ENCODE measurements at places on chromosomes 16 and 17.

DNA sequence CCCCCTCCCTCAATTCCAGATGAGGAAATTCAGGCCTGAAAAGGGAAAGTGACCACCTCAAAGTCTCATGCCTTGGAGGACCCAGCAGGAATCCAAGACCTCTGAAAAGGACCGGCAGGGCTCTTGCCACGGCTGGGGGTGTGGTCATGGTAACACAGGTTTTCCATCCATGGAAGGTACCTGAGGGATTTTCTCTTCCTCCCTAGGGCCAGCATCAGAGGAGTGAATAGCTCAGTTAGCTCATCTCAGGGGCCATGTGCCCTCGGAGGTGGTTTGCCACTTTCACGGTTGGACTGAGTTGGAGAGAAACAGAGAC, 1.3 kb downstream of the CIITA start:
- DNase-seq, result no peak

- DNase-seq, result no peak
Measured at GRCh38 chr16:15639061-15639568, 3.8 kb downstream of the MARF1 start.

GRCh38 chr16:1088295-1089170, 7.5 kb downstream of the C1QTNF8 start:
- DNase-seq, result no peak

DNA sequence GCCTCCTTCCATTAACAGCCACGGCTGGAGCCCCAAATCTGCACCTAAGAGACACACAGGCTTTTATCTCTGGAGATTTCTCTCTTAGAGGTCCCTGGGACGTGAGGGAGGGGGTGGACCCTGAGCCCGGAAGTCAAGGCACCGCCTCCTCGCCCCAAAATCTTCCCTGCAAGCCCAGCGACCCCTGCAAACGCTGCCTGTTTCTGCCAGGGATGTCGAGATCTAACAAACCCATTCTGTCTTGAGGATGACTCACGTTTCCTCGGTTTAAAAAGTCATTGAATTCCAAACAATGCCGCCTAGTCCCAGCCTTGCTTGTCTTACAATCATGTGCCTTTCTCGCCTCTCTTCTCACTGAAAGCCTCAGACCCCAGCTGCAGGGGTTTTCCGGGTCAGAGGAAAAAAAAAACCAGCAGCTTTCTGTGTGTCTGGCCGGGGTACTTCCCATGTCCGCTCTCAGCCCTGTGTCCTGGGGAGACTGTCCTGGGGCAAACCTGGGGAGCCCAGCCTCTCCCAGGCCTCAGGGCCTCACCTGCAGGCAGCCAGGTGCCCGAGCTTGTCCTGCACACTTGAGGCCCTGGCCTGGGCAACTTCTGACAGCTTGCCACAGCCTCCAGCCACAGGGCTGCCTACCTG, 15.4 kb downstream of the ARL2BP start:
- peak; percentile 94 for DNase-seq

DNA sequence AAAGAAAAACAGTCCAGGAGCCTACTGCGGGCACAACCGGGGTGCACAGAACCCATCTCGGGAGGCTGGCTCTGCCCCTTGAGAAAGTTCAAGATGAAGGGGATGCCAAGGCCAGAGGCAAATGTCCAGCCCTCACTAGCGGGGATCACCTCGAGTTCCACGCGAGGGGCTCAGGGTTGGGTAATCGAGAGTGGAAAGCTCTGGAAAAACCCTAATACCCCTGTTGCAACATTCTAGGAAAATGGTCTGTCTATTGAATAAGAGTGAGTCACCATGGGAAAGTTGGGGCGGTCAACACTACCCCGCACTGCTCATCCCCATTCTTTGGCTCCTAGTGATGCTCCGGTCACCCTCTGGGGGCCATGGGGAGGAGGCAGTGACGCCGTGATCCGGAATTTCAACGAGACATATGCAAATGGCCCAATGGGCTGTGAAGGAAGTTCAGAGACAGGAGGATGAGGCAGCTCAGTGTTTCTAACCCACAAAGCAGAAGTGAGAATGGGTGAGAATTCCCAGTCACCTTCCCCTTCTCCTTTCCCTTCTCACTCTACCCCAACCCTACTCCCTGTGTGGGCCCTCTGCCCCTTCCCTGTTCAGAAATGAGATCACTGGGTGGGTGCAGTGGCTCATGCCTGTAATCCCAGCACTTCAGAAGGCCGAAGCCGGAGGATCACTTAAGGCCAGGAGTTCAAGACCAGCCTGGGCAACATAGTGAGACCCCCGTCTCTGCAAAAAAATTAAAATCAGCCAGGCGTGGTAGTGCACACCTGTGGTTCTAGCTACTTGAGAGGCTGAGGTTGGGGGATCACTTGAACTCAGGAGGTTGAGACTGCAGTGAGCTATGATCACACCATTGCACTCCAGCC, 22.4 kb downstream of the SOCS3 start:
- DNase-seq, result peak; percentile 51

DNA sequence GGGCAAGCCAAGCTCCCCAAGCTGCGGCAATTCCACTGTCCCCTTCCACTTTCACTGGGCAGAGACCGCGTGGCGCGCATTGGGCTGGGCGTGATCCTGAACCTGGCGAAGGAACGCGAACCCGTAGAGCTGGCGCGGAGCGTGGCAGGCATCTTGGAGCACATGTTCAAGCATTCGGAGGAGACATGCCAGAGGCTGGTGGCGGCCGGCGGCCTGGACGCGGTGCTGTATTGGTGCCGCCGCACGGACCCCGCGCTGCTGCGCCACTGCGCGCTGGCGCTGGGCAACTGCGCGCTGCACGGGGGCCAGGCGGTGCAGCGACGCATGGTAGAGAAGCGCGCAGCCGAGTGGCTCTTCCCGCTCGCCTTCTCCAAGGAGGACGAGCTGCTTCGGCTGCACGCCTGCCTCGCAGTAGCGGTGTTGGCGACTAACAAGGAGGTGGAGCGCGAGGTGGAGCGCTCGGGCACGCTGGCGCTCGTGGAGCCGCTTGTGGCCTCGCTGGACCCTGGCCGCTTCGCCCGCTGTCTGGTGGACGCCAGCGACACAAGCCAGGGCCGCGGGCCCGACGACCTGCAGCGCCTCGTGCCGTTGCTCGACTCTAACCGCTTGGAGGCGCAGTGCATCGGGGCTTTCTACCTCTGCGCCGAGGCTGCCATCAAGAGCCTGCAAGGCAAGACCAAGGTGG, 9.8 kb downstream of the SARM1 start:
- no peak for DNase-seq

DNA sequence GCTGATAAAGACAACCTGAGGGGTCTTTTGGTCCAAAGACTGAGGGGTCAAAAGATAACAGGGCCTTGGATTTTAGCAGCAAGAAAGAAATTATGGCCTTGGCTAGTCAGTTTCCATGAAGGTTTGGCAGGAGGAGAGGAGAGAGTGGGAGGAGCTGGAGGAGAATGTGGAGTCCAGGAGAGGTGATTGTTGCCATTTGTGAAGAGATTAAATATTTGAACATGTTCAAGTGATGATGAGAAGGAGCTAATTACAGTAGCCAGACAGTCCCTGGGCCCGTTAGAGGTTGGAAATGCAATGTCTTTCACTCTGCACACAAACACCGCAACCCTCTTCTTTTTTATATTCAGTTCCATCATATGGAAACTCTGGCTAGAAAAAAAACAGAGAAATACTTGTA, 68.6 kb downstream of the TNRC6C start:
- DNase-seq, result no peak

- no peak for DNase-seq
Measured at GRCh38 chr16:80285104-80285503, 255.7 kb upstream of the DYNLRB2 start.

GRCh38 chr17:54536306-54536705, 364.3 kb upstream of the TOM1L1 start:
- DNase-seq, result no peak

DNA sequence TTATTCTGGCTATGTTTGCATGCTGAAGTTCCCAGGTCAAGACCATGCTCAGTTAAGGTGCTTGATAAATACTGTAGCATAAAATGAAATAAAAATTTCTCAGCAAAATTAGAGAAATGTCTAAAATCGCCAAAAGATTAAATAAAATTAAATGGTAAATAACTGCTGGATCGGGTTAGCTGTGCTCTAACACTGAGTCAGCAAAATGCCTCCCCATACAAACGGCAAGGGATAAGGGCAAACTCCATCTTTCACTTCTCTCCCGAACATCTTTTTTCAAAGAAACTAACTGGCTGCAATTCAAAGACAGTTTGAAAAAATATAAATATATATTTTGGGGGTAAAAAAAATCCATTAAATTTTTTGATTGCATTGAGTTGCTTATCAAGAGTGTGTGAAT, 162.2 kb upstream of the ZFHX3 start:
- DNase-seq, result no peak

DNA sequence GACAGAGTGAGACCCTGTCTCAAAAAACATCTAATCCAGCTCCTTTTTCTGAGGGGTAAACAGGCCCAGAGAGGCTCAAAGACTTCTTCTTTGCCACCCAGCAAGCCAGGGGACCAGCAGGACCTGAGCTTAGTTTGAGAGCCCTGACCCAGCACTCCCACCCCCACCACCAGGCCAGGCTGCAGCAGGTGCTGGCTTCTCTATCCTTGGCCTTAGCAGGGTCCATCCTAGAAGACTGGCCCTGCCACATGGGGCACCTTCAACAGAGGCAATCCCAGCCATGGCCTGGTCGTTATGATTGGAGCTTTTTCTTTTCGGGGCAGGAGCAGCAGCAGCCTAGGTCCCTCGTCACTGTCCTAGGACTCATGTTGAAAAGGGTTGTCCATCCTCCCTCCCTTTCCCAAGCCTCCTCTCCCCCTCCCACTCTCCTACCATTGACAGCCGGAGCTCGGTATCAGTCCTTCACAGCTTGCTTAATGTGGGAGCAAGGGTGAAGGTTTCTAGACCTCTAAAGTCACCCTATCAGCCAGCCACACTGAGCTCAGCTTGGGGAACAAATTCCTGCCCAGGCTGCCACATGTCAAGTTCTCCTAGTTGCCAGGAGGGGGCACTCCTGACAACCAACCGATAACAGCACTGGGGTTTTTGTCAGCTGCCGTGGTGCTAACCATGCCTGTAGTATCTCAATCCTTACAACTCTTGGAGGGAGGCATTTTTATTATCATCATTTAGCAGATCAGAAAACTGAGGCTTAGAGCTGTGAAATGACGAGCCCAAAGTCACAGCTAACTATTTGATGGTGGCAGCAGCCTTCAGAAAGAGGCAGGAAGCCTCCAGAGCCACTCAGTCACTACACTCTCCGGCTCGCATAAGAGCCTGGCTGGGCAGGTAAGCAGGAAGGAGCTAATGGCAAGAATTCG, 11.2 kb downstream of the MRPL27 start:
- DNase-seq, result peak; percentile 70

DNA sequence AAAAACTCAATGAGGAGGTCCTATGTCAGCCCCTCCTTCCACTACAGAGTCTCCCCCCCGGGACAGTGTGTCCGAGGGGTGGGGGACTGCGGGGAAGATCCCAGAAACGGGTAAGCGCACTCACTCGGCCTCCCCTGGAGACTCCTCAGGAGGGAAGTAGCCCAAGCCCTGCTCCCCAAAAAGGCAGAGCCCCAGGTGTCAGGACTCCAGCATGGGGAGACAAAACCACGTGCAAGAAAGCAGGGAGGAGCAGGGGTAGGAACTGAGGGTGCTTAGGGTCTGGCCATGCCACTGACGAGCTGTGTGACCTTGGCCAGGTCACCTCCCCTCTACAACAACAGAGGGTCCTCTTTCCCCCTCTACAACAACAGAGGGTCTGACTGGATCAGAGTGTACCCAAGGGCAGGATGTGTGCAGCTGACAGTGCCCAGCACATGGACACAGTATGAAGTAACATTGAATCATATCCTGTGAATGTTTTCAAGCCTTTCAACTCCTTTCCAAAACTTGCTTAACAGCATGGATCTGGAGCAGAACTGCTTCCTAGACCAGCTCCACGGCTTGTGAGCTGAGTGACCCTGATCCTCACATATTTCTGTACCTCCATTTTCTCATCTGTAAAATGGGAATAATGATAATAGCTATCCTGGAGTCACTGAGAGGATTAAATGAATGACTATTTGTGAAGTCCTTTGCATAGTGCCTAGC, 2.1 kb upstream of the NAGS start:
- no peak for DNase-seq

GRCh38 chr17:58335779-58336455, 7.3 kb upstream of the TSPOAP1 start:
- DNase-seq, result no peak

DNA sequence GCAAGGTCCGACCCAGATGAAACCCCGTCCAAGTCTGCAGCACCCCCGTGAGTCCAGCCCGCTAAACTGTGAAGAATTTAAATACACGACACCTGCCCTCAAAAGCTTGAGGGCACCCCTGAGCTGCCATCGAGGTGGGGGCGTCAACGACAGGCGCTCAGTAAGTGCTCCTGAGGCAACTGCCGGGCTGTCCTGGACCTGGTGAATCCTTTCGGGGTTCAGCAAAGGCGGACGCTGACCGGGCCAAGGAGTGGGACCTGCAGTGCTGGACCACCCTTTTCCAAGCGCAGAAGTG, 512 bp upstream of the ENDOV start:
- peak; percentile 8 for DNase-seq

- no peak for DNase-seq
Measured at GRCh38 chr16:14121142-14121541, 50.0 kb downstream of the MRTFB start.

DNA sequence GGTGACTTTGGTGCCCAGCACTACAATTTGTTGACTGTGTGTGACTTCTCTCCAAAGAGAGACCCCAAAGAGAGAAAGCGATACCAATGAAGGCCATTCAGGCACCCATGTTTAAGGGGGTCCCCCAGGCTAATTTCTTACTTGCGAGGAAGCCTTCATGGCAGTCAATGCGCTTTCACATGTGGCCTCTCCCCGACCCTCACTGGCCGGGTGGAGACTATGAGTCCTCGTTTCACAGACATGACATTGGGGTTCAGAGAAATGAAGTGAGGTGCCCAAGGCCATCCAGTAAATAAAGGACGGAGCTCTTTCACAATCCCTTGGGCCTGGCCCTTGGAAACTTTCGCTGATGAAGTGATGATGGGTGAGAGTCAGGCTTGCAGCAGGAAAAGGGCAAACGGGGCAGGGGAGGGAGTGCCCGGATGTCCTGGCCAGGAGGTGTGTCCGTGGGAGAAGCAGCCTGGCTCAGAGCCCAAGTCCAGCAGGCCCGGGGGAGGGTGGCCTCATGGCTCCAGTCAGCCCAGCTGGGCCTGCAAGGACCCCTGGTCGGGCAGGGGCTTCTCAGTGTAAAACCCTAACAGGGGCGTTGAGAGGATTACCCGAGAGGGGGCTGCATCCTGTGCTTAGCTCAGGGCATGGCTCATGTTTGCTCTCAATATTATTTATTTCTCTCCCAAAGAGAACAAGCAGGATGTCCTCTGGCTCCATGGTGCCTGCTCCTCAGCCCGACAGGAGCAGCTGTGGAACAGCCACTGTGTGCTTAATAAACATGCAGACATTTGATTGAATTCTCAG, 14.7 kb downstream of the TBX2 start:
- no peak for DNase-seq

GRCh38 chr16:47507701-47508100, 46.6 kb downstream of the PHKB start:
- DNase-seq, result no peak

- DNase-seq, result no peak
Measured at GRCh38 chr16:13012601-13013000, 111.2 kb downstream of the SHISA9 start.

- DNase-seq, result no peak
Measured at GRCh38 chr17:3754458-3755334, 31.0 kb downstream of the HASPIN start.
